ENCODE measurements at places on chromosomes 2 and 18.
A peak's percentile ranks its signal among the peaks of the same experiment; 100 is the strongest.

DNA sequence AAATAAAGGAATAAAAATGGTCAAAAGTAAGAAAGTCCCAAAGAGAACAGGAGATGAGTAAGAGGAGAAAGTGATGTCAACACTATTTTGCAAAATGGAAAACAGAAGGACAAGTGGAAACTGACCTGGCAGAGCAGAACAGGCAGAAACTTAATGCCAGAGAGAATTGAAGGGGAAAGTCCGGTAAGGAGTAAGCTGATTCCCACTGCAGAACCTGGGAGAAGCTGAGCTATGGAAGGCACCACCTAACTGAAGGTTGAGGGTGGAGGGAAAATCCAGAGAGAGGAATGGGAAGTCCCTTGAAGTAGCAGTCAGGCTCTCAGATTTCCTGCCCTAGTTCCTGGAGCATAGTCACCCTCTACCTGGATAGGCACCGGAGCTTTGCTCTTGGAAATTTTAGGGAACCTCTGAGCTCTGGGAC is 59.8 kb downstream of the MOGAT1 start:
- DNase-seq: no peak

DNA sequence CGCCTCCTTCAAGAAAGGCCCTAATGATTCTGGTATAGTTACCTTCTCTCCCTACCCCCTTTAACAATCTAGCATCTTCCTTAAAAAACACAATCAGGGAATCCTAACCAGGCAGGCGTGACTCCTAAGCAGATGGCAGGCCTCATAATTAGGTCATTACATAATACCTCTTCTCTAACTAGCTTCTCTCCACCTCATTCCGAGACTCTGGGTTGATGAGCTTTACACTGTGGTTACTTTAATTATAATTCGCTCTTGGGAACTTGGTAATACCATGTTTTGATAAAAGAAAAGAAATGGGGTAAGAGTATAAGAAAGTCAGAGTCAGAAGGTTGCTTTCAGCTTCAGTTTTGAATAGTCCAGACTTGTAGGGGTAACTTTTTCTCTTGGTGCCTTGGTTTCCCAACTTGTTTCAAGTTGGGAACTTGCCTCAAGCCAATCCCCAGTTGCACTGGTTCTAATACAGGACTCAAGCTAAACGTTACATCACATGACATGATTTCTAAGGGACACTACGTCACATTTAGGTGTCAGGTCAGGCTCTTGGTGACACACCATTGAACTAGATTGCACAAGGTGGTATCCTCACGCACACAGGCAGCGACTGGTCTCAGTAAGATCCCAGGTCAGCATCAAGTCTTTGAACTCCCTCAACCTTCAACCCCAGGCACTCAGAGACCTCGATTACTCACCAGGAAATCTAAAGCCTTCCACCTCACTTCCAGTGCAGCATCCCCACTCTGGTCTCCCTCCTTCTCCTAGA is 59.2 kb downstream of the AAK1 start:
- no peak for DNase-seq

- DNase-seq: peak; percentile 28
Observed at GRCh38 chr2:7377916-7378569, 460.8 kb downstream of the RNF144A start.

DNA sequence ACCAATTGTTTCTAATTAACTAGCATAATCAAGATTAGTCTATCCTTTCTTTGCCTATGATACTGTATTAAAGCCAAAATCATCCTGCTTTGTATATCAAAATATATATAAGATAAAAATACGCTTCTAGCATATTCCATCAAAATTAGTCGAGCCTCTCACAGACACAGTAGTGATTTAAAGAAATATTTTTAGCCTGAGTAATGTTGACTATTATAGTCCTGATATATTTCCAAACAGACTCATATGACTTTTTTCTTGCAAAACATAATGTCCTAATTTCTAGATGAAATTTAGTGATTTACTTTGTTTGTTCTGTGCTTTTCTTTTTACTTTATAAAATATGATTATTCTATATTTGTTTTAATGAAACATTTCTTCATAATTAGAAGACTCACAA is 30.9 kb downstream of the FAP start:
- no peak for DNase-seq

DNA sequence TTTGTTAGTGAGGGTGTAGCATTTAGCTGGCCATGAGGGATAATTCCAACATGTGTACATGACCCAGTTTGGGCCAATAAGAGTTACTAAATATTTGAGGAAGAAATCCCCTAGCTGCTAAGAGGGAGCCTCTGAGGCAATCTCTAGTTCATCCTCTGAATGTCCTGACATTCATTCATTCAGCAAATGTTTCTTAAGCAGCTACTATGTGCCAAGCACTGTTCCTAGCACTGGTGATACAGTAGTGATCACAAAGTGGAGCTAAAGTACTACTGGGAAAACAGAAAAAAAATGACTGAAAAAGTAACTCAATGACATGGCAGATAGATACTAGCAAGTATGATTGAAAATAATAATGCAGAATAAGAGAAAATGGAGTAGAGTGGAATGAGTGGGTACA is 79.8 kb upstream of the PID1 start:
- DNase-seq: no peak

- DNase-seq: no peak
Observed at GRCh38 chr18:26493021-26493420, 55.3 kb downstream of the KCTD1 start.

DNA sequence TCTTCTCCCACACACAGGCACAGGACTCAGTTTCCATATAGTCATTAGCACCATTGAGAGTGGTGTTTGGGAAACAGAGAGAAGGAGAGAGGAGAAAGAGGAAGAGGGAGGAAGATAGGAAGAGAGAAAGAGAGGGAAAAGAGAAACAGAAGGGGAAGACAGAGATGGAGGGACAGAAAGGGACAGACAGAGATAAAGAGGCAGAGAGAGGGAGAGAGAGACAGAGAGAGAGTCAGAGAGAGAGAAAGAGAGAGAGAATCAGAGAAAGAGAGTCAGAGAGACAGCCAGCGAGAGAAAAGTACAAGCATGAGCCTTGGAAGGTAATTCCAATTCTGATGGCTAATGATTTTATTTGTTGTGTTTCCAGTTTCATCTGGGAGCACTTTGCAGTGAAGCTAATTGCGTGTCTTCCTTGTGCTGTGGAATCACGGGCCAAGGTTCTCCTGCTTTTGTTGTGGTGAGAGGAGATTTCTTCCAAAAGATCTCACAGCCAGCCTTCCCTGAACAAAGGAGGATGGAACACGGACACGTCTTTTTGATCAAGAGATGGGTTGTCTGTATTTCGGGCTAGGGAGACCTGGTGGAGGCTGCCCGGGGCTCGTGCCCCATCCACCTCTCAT is 153.6 kb upstream of the TWIST2 start:
- no peak for DNase-seq

- no peak for DNase-seq
Observed at GRCh38 chr2:216810399-216811160, 49.3 kb downstream of the TNP1 start.

DNA sequence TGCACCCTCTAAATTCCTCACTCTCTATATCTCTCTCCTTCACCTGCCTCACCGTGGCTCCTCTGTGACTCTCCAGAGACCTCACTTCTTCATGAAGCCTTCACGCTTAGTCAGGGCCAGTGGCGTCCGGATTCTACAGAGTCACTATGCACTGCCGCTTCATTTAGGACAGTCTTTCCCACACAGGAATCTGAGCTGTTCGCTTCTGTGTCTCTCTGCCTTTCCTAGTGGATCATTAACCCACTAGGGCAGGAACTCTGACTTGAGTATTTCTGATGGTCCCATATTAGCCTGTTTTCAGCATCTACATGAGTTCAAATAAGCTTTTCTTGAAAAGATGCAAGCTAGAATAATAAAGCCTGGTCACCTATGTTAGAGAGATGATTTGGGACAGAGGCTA is 180.2 kb upstream of the DOK6 start:
- DNase-seq: no peak

GRCh38 chr2:57490741-57491140 is 555.9 kb upstream of the VRK2 start:
- no peak for DNase-seq

GRCh38 chr2:506451-506850 is 170.8 kb downstream of the TMEM18 start:
- DNase-seq: peak; percentile 35
